ENCODE measurements at places on chromosomes 16 and 17.

DNA sequence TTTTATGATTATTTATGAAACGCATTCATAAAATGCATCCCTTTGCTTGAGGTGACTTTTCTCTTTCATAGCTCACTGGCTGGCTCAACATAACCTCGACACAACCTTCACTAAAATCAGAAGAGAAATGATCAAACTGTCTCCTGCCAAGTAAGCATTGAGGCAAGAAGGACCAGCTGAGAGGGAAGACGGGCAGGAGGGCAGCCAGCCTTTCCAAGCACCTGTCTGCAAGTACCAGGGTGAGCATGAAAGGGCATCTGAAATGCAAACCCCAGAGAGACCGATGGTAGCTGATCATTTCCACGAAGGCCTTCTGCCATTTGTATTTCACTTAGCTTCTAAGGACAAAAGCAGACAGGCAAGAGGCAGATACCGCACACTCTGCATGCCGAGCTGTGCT, 52.1 kb upstream of the RPH3AL start:
- DNase-seq = no peak

DNA sequence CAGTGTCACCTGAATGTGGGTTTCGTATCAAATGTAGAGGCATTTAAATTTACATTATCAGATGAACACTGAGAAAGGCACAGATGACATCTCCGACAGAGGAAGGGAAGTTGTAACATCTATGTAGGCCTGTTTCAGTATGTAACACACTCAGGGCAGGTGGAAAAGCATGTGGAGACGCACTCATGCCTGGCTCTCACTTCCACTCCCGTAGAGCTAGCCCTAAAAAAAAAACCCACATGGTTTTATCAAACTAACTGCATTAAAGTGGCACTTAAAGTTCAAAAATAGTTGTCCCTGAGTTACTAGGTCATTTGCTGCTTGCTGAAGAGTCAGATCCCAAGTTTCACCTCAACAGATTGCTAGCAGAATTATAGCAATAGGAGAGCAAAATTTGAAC, 6.1 kb upstream of the ANKFY1 start:
- DNase-seq = no peak

GRCh38 chr16:77807-78443, at the start of gene MPG:
Gene MPG, plus strand, starts transcription at chr16:78225. Its CDS starts 85 bp downstream, at chr16:78310.
- peak; percentile 68 for DNase-seq

- DNase-seq = no peak
Observed at GRCh38 chr16:50667497-50668367, 13.4 kb downstream of the SNX20 start.

- peak; percentile 41 for DNase-seq
Observed at GRCh38 chr17:62064791-62065563, at the start of gene MED13. Gene MED13, minus strand, starts transcription at chr17:62065278. Its CDS starts 73 bp downstream, at chr17:62065205.

GRCh38 chr17:66491213-66491612, 188.8 kb downstream of the PRKCA start:
- DNase-seq = no peak

- no peak for DNase-seq
Observed at GRCh38 chr17:35540589-35541404, 3.3 kb upstream of the SLFN12L start.

GRCh38 chr17:67503184-67503583, 126.1 kb downstream of the PITPNC1 start:
- no peak for DNase-seq

GRCh38 chr16:70703041-70703834, 17.4 kb upstream of the MTSS2 start:
- no peak for DNase-seq

DNA sequence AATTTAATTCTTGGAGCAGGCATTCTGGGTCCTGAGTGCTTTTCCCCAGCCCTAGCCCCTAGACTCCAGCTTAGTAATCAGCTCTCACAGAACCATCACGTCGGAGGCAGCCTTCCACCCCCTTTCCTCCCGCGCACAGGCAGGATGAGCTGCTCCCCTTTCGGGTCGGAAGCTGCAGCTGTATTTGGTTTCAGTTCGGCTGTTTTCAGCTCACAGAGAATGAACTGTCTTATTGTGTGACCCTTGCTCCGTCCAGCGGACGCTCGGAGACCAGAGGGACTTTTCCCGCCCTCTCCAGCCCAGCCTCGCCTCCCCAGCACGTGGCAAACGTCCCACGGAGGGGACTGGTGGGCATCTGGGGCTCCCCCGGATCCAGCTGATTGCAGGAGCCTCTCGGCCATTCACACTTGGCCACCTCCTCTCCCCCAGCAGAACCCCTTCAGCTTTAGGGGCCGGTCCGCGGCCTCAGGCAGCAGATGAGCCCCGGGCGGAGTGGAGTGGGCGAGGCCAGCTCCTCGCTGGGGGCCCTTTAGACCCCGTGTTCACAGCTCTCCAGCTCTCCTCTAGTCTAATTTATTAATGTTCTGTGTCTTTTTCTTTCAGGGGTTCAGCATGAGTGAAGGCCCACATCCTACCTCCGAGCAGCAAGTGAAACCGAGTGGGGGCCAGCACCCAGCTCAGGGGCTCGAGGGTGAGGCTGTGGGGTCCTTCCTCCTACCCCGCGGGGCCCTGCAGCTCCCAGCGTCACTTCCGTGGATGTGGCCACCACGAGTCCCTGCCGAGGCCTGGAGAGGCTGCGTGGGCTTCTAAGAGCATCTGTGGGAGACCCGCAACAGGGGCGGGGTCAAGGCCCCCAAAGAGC, 863 bp upstream of the UTS2R start:
- peak; percentile 25 for DNase-seq

DNA sequence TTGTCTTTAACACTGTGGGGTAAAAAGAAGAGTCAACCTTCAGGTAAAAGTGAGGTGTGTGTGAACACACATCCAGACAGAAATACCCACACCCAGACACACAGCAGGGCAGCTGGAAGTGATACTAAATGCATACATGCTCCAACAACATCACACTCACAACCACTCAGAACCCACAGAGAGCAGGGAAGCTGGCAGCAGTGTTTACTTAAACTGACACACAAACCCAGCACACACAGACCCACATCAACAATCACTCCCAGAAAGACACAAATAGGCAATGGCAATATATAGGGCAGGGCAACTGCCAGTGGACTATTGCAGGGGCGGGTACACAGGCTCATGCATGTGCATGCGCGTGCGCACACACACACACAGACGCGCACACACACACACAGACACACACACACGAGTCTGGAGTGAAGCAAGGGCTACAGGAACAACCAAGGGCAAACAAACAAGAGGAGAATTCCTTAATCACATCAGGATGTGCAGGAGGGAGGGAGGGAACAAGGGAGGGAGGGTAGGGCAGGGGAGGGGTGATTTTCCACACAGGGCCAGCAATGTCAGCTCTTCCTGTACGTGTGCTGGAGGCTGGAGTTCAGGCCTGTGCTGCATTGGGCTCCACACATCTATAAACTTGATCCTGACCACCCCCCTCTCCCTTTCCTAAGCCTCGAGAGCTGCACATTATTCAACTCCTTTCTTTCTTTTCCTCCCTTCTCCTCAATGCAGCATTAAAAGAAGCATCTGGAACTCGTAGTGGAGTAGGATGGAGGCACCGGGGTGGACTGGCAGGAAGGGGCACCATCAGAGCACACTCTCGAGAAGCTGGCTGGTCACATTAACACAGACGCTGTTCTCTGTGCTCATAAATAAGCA, 30.1 kb downstream of the HIC1 start:
- no peak for DNase-seq

DNA sequence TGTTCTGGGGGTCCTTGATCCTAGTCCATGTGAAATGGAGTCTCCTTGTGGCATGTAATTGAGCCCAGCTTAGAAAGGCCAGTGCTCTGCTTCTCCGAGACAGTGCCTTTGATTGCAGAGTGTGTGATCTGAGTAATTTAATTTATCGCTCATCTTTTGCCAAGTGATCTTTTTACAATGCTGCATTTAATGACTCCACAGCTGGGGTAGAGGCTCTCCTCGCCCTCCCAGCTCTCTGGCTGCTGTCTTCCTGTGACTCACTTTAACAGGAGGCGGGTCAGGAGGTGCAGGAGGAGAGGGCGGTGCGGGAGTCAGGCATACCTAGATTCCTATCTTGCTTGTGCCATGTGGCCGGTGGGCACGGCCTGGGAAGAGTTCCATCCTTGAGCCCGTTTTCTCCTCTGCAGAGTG, 113.4 kb upstream of the FOXF1 start:
- DNase-seq = no peak

- DNase-seq = no peak
Observed at GRCh38 chr17:19558946-19559345, 25.3 kb downstream of the SLC47A1 start.

GRCh38 chr16:2443555-2443954, 14.3 kb downstream of the CCNF start:
- DNase-seq = no peak

DNA sequence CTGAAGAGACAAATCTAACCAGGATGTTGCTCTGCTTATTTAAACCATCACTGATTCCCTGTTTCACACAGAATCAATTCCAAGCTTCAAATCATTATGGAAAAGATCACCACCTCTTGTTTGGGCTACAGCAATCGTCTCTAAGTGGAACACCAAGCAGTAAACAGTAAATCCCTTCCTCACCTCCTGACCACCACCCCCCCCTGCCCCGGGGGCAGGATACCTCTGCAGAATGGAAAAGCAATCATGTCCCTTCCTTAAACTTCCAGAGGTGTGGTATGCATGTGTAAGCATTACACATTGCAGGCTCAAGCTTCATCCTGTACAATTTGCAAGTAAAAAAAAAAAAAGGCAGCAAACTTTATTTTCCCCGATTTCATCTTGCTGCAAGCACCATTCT, 373.8 kb downstream of the NPIPA8 start:
- DNase-seq = no peak

DNA sequence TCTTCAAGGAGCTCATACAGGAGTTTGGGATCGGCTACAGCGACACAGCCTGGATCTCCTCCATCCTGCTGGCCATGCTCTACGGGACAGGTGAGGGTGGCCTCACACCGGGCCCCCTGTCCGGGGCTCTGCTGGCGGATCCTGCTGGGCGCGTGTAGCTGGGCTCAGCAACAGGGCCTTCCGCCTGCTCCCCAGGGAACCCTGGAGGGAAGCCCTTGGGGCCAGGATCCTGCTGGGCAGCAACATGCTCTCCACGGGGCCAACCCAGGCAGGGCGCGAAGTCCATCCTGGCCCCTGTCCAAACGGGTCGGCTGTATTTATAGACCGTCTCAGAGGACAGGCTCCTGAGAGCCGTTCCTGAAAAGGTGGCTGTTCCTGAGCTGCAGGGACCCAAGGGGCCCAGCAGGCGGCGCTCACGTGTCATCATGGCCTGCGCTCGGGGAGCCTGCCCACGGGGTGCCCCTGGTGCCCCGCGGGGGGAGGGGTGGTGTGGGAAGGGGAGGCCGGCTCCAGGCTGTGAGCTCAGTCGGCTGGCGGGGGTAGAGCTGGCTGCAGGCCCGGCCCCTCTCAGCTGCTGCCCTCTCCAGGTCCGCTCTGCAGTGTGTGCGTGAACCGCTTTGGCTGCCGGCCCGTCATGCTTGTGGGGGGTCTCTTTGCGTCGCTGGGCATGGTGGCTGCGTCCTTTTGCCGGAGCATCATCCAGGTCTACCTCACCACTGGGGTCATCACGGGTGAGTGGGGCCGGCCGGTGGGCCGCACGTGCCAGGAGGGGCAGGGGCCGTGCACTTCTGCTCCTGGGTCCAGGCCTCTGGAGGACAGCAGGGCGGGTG, 7.5 kb downstream of the SLC16A3 start:
- DNase-seq = peak; percentile 62

GRCh38 chr17:32258383-32259140, 7.1 kb upstream of the RHBDL3 start:
- no peak for DNase-seq

Measured in stimulated activated CD4-positive, alpha-beta T cell treated with anti-CD3 and anti-CD28 coated beads, Interleukin-12 subunit alpha, Interleukin-12 subunit beta, amount 100 ng/mL, for 48 hours (primary cell).